CD4-positive, alpha-beta T cell treated with Interferon alpha-2 for 1 hour (primary cell): ENCODE measurements at places on chromosomes 3 and 15.
A peak's percentile ranks its signal among the peaks of the same experiment; 100 is the strongest.

- DNase-seq = no peak
Measured at GRCh38 chr3:46012246-46012645, 15.0 kb downstream of the XCR1 start.

- no peak for DNase-seq
Measured at GRCh38 chr3:30620402-30621360, 14.3 kb downstream of the TGFBR2 start.

DNA sequence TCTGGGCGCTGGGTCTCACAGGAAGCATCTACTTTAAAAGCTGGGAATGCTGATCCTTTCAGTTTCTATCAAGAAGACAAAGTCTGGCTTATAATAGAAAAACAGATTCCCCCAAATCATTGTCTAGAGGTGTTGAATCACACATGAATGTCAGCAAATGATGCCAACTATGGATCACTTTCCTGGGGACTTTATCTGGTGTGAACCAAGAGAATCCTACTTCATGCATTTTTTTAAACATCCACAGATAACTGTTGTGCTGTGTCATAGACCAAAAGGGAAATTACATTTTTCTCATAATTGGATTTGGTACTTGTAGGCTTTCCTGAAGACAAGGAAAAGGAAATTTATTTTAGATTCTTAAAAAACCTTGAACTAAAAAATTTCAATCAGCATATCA, 132.7 kb downstream of the CD47 start:
- no peak for DNase-seq

GRCh38 chr15:41836713-41837454, 1.8 kb upstream of the PLA2G4B start:
- no peak for DNase-seq

- peak; percentile 65 for DNase-seq
Measured at GRCh38 chr3:25663869-25664811, 567 bp downstream of the TOP2B start.

DNA sequence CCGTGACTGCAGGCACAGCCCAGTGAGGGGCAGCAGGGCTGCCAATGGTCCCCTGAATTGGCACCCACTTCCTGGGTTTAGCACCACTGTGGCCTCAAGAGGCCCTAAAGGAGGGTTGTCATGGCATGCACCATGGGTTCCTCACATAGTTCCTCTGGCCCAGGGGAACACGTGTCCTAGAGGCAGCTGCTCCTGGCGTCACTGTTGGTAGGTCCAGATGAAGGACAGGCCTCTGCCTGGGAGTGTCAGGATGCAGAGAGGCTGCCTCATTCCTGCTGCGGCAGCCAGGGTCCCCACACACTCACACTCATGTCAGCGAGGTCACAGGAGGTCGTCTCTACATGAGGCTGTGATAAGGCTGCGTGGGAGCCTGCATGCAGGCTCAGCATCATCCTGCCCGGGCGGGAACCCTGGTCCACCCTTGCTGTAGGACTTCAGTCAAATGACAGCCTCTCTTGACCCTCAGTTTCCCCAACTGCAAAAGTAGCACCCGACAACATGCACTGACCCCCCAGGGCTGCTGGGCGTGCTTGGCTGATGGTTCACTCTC, 26.1 kb upstream of the SFMBT1 start:
- no peak for DNase-seq

DNA sequence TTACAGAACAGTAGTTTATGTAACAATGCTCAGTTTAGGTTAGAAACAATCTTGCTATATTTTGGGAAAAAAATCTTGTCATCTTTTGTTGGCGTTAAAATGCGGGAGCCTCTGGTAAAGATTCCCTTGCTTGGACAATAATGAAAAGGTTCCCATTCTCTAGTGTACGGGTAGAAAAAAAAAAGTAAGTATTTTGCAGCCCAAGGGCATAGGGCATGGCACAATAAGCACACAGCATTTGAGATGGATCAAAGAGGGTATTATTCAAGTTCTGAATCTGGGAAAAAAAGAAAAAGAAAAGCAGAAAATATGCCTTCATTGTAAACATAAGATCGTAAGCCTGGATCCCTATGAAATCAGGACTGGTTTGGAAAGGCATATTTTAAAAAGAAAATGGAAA, 408.6 kb upstream of the ROBO2 start:
- no peak for DNase-seq

DNA sequence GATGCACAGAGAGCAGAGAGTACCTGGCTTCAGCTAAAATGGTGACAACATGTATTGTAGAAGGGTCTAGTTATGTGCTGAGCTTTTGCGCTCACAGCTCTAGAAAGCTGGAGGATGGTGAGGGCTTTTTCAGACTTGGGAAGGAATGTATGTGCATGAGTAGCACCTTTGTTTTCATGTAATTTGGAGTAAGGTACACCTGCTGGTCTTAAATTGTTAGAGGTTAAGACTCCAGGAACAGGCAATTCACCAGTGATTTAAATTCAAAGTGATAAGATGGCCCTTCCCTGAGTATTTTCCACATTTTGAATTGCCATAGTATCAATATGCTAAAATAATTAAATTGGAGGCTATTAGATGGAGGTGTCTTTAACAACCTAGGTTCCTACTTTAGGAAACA, 436.4 kb upstream of the GOLIM4 start:
- DNase-seq = no peak
